ENCODE measurements at places on chromosomes 3 and 15.
A peak's percentile ranks its signal among the peaks of the same experiment; 100 is the strongest.

DNA sequence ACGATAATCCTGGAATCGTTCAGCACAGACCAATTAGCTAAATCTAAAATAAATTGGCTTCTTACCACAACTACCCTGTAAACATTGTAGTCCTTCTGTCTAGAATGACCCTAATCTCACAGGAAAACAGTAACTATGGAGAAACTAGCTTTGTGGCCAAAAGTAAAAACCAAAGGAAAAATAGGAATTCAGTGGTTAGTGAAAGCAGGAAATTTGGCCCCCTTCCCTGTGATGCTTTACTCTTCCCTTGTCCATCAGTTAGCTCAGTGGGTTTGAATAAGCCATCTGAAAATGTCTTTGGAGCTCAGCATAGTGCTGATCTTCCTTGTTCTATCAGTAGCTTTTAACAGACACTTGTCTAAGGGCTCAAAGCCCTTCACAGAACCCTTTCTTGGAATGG lies 1.6 kb downstream of the NMD3 start:
- no peak for DNase-seq

DNA sequence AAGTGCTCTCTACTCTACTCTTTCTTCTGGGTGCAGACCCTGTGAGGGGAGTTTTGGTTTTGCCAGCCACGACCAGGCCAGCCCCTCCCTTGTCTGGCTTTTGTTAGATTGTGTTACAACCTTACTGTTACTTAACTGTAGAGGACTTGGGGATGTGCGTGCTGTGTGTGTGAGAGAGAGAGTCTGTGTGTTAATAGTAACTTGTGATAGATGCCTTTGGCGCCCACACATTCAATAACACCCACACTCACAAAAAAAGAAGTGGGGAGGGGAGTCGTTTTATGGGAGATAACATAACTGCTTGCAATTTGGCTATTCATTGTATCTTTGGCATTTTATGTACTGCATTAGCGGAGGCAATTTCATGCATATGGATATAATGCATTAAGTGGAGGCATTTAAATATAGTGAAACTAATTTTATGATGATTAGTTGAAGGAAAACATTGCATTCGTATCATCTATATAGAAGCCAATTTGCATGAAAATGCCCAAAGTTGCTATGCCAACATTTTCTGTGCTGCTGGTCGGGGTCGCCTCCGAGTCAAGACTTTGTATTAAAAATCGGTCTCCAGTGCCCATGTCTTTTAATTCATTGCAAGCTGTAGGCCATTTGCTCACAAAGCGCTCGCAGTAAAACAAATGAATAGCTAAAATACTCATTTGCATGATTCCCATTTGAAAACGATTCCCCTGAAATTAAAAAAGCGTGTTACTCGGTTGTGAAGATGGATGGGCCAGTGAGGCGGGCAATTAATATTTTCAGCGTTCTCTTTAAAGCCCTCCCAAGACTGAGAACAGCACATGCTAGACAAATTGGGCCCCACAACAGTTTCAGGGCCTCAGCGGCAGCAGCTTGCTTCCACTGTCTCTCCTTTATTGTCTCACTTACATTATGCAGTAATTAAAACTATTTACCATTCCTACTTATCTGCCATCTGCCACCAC lies 158.5 kb upstream of the SMAD3 start:
- no peak for DNase-seq

DNA sequence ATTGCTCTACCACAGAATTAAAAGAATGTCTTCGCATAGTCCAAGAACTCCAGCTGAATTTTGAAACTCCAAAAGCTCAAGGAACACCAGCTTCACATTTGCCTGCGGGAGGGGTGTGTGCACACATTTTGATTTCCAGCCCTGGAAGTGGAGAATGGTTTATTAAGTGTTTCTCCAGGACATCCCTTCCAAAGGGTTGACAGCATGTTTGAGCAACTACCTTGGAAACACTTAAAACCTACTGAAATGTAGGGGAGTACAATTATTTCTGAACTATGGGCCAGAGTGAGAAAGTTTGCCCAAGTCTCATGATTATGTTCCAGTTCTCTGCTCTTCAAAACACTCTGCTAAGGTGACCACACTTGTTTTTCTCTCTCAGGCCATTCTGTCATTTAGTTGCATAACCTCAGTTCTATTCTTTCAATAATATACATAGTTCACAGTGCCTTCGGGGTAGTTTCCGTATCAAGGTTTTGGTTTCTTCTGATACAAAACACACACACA lies 7.9 kb downstream of the ACP3 start:
- no peak for DNase-seq

DNA sequence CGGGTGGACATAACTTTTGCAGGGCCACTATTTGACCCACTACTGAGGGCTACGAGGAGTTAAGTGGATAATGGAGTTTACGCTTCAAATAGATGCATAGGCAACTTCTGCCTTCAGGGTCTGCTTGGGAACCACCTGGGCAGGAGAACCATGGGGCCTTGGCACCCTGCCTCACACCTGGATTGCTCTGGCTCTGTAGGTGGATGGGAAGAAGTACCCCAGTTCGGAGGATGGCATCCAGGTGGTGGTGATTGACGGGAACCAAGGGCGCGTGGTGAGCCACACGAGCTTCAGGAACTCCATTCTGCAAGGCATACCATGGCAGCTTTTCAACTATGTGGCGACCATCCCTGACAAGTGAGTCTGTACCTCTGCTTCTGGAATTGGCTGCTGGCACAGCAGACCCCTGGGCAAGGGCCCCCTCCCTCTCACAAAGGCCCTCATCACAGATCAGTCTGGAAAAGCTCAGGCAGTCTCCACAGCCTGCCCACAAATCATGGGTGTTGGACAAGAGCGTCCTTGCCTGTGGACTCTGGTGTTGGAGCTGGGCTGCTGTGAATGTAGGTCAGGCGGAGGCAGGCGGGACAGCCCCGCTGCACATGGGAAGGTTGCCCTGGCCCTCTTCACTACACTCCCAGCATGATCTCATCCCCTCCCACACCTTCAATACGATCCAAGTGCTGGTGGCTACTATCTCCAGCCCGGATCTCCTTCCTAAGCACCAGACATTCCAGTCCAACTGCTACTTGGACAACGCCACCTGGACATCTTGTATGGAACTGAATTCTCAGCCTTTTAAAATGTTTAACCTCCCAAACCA lies 46.7 kb downstream of the MESD start:
- peak; percentile 33 for DNase-seq

- no peak for DNase-seq
Measured at GRCh38 chr3:74021449-74021848, 396.7 kb upstream of the PDZRN3 start.

DNA sequence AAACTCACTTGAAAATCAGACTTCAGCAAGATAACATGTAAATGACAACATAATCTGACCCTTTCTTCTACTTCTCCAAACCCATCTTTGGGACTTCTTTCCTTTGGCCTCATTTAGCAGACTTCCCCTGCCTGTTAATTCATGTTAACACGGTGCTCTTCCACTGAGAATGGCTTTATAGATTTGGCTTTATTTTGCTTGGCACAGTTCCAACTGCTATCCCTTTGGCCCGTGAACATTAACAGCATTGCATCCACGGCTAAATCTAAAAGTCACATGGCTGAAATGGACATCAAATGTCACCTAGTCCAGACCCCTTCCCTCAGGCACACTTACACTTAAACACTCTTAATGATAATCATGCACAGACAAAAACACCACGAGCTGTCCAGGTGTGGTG lies 3.8 kb downstream of the ZMAT3 start:
- no peak for DNase-seq

DNA sequence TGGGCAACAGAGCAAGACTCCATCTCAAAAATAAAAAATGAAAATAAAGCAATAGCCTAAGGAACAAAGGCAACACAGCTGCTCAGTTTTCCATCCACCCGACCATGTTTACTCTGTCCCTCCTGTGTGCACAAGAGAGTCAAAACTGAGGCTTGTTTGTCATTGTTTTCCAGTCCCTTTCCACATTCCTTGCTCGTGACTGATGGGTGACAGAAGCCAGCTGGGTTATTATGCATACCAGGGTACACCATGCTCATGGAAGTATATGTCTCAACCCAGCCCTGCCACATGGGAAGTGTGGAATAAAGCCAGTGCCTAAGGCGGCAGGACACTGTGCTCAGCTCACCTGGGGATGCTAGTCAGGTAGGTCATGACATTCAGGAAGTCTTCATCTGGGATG lies 49.5 kb downstream of the MCF2L2 start:
- DNase-seq: no peak

DNA sequence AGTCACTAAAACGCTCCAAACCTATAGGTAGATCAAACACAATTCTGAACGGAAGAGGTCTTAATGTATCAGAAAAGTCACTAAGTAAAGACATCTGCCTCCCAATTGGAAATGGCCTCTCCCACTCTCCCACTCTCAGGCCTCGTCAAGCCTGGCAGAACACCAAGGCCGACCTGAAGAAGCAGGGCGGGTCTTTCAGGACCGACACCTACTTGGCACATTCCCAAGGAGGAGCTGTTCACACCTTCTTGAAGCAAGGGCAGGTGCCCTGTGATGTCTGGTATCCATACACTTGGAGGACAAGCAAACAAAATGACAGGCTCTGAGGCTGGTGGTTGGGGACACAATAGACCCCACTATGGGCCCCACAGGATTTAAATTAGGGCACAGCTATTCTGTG lies 30.0 kb downstream of the XXYLT1 start:
- DNase-seq: no peak
